ENCODE measurements at places on chromosomes 1 and 21. TPM values are rescaled to one million over a fixed set of nuclear protein-coding genes. Genes with fewer than 3 reads are reported as not detected.

DNA sequence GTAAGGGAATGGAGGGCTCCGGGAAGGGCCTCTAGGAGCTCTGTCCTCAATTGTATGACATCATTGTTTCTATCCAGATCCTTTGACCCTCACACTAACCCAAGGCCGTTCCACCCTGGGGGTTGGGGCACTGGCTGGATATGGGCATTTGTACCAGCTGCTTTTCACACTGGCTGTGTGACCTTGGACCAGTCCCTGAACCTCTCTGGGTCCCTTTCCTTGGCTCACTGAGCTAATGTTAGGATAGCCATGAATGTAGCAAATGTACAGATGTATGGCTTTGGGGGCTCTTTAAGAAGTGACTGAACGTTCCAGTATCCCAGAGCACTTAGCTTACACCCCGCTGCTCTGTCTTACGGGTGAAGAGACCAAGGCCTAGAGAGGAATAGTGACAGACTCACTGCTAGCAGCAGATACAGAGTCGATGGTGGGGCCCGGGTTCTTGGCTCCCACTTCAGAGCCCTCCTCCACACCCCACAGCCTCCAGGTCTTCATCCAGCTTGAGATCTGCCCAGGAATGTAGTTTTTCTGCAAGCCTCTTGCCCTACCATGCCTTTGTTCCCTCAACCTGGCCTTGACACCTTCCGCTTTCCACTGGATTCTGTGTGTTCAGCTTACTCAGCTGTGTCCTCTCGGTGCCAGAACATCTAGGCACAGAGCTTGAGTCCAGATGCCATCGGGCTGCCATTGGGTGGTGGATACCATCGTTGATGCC, 14.6 kb upstream of the UBL4B start:
- no peak for DNase-seq

GRCh38 chr21:31660591-31660990, 1.1 kb downstream of the SOD1 start:
- DNase-seq = no peak

DNA sequence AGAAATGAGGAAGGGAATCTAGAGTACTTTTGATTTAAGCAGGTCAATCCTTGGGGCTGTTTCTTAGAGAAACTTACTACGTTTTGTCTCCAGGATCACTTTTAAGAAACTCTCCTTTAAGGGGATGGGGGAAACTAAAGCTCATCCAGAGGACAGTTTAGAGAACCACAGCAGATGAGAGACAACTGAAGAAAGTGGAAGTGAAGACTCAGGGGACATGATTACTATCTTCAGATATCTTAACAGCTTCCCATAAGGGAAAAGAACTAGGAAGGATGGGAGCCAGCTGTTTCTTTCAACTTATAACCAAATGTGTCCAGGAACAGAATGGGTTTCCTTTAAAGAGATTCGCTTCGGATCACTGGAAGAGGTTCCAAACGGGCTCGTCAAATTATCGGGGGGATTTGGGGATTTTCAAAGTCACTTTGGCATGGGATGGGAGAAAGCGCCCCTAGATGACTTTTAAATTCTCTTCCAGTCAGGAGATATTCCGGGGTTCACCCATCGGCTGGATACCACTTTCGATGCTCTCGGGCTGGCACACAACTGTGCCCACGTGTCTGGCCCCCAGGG, 1.2 kb downstream of the SCMH1 start:
- no peak for DNase-seq

- DNase-seq = no peak
Measured at GRCh38 chr1:197972406-197972805, 55.2 kb downstream of the LHX9 start.

The TMEM82 gene
- not detected for polyA plus RNA-seq

All from left lung (tissue), 14 donors.